ENCODE measurements at places on chromosomes 4 and X.

GRCh38 chrX:14062524-14062923 is 32.8 kb upstream of the GEMIN8 start:
- no peak for DNase-seq

DNA sequence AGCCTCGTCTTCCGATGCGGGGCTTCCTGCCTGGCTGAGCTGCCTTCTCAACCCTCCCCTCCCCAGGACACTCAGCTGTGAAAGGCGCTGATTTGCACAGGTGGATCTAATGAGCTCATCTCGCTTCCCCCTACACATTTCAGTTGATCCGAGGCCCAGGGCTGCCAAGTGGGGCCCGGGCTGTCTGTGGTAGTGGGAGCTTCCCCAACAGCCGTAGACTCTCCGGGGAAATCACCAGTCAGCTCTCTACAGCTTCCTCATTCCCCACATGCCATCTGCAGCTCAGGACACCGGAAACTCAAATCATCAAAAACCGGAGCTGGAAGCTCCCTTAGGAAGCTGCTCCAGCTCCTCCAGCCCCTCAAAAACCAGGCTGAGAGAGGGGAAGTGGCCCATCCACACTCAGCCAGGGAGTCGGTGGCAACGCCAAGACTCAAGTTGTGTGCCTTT is 56.2 kb downstream of the SMIM20 start:
- DNase-seq = no peak

DNA sequence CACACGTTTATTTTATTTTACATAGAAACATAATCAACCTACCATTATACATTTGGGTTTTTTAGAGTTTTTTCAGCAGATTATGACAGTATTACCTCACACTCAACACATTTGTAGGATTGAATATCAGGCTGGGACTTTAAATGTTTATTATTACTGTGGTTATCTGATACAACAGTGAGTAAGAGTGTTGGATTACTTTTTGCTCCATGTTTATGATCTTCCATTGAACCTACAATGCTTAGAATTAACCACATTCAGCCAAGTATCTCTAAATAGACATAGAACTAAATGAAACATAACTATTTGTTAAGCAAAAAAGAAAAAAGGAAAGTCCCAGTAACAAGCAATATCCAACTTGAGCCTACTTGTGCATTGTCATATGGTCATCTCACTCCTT is 607.4 kb upstream of the PITX2 start:
- no peak for DNase-seq

DNA sequence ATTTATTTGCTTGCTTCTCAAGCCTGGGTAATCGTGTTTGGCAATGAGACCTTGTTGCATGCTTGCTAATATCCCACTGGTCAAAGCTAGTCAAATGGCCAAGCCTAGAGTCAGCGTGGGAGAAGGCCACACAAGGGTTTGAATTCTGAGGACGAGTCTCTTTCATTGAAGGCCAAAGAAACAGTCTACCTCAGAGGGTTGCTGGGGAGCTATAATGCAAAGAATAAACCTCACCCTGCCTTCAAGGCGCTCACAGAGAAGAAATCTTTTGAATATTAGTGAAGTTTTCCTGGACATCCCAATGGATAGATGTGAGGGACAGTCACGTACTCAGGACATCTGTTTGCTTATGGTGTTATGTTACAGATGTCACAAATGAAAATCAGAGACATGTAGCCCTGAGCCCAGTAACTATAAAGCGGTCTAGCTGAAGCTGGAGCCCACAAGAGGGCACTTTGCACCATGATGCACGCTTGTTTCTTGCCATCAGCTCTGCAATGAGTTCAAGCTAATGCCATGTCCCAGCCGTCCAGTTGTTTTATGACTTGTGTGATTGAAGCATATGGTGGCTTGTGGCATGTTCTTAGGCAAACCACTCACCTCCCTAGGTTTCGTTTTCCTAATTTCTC is 1.1 kb upstream of the TLR3 start:
- DNase-seq = peak; percentile 18

DNA sequence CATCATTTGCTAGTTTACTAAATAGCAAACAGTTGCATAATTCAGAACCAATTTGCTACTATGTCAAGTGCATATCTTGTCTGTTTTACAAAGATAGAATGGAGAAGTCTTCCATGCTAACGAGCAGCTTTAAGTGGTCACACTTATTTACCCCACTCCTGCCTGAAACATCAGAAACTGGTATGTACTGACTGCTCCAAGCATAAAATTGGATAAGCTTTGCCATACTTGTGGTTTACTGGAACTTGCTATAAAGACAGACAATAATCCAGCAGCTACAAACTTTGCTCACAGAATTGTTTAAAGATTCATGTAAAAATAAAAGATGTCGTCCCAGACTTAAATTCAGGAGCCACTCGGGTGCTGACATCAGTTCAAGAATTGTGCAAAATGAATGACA is 13.3 kb upstream of the CDKL2 start:
- no peak for DNase-seq

DNA sequence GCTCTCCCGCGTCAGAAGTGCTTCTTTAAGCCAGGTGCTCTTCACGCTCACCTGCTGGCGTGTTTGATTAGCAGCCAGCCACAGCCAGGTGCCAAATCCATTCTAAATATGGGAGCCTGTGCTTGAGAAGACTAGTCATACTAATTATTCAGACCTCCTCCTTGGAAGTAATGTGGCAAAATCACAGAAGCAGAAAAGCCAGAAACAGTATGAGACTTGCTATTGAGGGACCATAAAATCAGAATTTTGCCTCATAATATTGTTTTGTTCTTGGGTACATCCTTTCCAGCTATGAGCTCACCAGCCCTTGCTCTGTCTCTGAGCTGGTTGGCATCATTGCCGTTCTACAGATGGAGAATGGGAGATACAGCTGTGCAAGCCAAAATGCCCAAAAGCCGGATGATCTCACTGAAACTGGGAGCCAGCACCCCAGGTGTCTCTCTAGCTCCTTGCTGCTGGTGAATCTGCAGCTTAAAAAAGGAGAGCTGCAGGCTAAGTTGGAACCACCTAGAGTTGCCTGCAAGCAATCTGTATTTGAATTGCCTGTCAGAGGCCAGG is 205.4 kb downstream of the SHROOM3 start:
- no peak for DNase-seq

DNA sequence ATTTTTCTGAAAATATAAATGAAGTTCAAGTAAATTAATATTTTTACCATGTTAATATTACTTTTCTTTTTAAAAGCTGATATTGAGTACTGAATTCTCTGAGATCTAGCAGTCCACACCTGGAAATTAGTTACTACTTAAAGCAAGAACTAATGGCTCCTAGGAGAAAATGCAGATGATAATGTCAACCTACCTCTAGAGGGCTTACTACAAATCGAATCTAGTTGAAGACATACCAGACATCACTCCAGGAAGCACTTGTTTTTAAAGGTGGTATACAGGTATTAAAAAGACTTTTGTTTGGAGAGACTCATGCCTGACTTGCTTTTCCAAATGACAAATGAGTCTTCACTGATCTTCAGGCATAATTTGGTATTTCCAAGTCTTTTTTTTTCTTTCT is 516.4 kb upstream of the BOD1L1 start:
- DNase-seq = no peak

DNA sequence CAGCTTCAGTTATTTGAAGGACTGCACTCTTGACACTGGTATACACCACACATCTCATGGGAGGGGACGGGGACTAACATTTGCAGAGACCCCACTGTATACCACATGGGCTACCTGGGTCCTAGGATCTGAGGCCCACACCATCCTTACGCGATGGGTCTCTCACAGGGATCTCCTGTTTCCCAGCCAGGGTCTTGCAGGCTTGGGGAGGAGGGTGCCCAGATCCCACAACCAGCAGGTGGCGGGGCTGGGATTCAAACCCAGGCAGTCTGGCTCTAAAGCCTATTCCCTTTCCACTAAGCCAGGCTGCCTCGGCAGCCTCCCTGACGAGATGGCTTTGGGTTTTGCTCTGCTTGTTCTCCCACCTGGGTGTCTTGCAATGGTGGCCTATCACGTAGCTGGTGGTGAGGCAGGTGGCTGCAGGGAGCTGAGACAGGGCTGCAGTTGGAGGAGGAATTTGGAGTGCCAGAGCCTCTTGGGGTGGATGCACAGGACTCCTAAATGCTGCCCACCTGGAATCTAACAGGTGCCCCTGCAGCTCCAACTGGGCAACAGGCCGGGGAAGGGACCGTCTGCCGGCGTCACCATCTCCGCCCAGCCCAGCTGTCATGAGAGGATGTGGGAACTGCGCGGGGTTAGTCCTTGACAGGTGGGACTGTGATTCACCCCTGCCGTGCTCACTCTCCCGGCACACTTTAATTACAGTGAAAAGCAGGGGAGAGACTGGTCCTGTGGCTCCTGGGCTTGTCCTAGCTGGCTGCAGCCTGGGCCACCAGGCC is 110.7 kb downstream of the PSAPL1 start:
- DNase-seq = no peak

GRCh38 chr4:75584067-75584466 is 28.2 kb downstream of the ODAPH start:
- DNase-seq = no peak

DNA sequence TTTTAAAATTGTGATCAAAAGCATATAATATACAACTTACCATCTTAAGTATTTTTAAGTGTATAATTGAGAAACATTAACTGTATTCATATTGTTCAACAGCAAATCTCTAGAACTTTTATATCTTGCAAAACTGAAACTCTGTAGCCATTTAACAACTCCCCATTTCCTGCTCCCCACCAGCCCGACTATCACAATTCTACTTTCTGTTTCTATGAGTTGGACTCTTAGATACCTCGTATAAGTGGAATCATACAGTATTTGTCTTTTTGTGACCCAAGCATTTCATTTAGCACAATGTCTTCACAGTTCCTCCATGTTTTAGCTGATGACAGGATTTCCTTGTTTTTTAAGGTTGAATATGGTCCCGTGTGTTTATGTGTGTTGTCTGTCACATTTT is 106.0 kb downstream of the LRBA start:
- no peak for DNase-seq

- DNase-seq = no peak
Observed at GRCh38 chrX:141439651-141440050, 144.9 kb downstream of the SPANXA1 start.

DNA sequence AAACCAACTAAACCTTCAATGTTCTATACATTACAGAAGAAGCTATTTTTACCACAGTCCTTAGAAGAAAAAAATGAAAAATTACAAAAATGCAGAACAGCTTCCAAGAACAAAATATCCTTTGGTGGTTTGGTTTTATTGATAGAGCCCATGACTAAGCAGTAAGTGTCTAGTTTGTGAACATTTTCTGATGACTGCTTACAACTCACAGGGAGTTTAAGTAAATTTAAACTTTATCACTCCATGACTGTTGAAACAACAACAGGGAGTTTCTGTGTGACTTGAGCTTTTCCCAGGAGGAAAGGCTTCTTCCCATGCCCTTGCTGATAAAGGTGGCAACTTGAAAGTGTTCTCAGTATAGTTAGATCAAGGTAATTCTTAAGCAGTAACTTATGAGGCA is 2.9 kb downstream of the PF4 start:
- DNase-seq = no peak

DNA sequence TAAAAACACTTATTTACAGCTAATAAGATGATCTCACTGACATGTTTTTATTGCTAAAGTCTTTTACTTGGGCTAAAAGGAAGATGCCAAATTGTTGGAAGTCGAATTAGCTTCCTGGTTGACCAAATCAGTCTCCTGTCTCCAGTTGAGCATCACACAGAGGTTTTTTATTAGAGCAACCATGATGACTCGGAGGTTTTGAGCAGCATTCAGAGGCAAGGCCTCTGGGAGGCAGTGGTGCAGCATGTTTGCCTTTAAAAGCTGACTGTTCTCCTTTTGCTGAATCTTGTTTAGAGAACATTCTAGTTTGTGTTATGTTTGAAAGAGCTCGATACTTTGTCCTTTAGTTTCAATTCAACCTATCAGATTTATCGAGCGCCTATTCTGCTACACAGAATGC is 2.1 kb downstream of the UCHL1 start:
- DNase-seq = no peak

DNA sequence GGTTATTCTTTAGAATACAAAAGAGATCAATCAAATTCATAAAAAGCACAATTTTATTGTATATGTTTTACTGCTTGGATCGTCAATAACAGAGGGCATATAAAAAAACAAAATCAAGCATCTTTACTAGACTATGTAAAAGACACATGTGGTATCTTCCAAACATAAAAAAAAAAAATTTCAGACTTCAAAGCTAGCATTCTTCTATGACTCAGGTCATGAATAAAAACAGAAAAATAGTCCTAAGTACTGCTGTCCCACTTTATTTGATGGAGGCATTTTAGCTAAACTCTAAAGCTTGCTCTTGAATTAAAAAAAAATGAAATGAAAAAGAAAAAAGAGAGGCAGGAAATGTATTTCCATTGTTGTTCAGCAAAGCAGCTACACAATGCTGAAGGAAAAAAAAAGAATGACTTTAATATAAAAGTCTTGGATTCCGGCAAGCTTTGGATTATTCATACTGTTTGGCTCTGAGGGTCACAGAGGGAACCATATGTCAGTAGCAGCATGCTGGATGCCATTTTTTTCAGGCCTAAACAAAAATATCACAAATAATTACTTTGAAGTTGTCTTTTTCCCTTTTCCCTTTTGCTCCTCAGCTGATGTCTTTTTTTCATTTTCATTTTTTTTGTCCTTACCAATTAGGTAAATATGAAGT is 249.1 kb upstream of the DIAPH2 start:
- DNase-seq = no peak

GRCh38 chr4:13164783-13165331 is 319.3 kb downstream of the RAB28 start:
- DNase-seq = no peak

DNA sequence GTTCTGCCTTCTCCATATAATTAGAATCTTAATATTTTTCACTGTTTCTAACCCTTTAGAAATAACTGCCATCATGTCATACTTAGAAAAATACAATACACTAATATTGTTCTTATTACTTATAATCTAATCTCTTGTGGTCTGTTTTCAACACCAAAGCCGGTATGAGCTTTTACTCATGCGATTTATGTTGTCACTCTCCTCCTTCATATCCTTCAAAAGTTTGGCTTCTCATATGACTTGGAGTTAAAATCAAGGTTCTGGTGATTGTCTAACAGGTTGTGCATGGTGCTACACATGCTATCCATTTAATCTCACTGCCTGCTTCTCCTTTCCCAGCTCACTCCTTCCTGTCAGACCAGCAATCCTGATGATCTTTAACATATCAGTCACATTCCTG is 1392.9 kb downstream of the ARAP2 start:
- no peak for DNase-seq

DNA sequence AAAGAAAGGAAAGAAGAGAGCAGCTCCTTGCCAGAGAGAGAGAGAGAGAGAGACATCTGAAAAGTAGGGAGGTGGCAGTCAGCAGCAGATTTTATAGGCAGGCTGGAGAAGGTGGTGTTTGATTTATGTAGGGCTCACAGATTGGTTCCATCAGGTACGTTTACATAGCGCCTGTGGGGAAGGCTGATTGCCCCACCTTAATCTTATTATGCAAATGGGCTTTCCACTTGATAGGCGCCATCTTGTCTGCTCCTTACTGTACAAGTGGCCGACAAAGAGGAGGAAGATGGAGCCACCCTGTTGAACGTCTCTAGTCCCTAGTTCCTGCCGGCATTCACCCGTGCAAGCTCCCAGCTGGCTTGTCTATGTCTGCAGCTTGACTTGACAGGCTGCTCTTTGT is 49.1 kb upstream of the DHRSX start:
- no peak for DNase-seq
